ENCODE measurements at places on chromosomes 4 and X. TPM values are rescaled to one million over a fixed set of nuclear protein-coding genes. Genes with fewer than 3 reads are reported as not detected.

GRCh38 chr4:163967263-163967662, 472.8 kb downstream of the TMA16 start:
- no peak for DNase-seq

Gene SHROOM3
- 30.9 TPM for total RNA-seq

Gene FAM47B
- total RNA-seq = not detected

DNA sequence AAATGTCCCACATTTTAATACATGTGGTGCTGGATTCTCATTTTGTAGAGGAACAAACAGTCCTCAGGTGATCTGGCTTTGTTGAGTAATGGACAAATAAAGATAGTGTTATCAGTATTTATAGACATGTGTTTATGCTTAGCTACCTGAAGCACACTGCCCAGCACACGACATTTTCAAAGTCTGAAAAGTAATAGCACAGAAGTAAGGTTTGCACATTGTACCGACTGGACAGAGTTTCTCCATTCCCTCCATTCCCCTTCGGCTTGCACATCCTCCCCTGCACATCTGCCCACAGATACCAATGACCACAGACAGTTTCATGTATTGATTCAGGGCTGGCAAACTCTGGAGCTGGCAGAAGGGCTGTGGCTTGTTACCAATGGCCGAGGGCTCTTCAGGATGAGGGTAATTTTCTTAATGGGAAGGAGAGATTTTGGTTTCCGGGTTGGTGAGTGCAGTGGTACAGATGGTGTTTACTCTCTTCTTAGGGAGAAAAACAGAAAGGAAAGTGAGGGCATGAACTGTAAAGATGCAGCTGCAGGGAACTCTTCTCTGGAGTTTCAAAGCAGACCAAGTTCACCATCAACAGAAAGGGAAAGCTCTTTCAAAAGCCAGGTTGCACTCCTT, 2.3 kb downstream of the GRPR start:
- DNase-seq = no peak

- no peak for DNase-seq
Observed at GRCh38 chr4:87213421-87214075, 6.9 kb downstream of the KLHL8 start.

Gene TCEAL7
- 5.3 TPM for total RNA-seq

GRCh38 chr4:63085091-63085490, 1324.2 kb downstream of the TECRL start:
- no peak for DNase-seq

Gene BGN
- 61.0 TPM for total RNA-seq

Gene MAGED4B
- 0.79 TPM for total RNA-seq

DNA sequence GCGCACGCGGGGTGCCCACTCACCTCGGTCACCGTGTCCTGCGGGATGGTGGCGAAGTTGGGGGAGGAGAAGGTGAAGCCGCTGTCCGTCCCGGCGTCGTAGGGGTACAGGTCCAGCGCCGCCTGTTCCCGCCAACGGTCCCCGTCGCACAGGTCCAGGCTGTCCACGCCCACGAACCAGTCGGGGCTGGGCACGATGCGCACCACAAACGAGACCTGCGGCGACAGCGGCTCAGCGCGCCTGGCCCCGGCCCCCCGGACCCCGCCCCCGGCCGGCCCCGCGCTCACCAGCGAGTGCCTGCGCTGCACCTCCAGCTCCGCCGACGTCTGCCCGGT, 1.4 kb downstream of the SPON2 start:
- no peak for DNase-seq

DNA sequence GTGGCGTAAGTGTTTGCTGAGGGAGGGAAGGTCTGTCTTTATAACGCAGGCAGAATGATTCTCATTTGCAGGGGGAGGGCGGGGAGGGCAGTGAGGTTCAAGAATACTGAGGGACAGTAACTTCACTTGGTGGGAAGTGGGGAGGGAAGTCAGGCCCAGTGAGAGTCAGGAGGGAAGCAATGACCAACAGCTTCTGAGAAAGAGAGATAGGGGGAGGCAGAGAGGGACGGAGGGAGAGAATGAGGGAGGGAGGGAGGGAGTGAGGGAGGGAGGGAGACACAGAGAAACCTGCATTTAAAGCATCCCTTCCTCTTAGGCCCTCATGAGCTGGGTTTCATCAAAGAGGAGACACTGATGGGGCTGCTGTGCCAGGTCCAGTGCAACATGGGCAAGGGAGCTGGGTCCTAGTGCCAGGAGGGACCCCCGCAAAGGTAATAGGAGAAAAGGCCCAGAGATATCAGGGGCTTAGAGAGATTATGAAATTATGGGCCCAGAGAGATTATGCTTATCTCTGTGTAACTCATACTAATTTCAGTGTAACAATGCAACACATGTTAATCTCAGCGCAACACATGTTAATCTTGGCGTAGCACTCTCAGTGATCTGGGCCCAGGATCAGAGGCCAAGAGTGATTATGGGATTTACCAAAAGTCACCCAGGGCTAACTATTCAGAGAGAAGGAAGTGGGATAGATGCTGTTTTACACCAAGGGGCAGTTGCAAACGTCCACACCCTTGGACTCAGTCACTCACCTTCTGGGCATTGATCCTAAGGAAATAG, 112.1 kb downstream of the DRD5 start:
- no peak for DNase-seq

GRCh38 chr4:173381610-173382009, 10.9 kb downstream of the SAP30 start:
- DNase-seq = no peak

Gene GPR78
- total RNA-seq = not detected

GRCh38 chr4:38279650-38280322, 319.6 kb downstream of the PTTG2 start:
- no peak for DNase-seq

DNA sequence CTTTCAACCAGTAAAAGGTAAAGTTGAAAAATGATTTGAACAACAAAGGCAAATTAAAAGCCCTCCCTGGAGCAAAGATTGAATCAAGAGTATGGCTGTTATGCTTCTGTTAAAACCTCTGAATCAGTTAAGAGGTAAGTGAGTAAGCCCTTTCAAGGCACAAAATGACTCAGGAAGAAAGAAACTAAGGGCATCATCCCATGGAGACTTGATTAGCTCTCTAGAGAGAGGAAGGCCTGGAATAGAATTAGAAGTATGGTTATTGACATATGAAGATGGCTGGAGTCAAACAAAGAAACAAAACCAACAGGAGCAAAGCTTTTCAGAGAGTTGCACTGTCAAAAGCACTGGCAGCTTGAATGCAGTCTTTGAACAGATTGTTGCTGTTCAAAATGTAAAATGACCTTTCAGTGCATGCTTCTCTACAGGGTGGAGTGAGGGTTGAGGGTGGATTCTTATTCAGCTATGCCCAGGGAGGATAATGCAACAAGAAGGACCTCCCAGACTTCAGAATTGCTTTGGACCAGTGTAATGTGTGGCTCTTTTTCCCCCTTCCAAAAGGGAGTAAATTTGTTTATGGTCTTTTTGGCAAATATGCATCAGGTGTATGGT, 365.5 kb downstream of the GBA3 start:
- DNase-seq = no peak
